Dermis blood vessel endothelial cell (primary cell): ENCODE measurements at places on chromosomes 16 and 17. TPM values are rescaled to one million over a fixed set of nuclear protein-coding genes. Genes with fewer than 3 reads are reported as not detected.

Gene HOXB3
- 9.5 and 11.9 TPM in 2 replicates for total RNA-seq

Gene PLCG2
- 23.2 and 23.5 TPM in 2 replicates for total RNA-seq

Gene VTN
- 0.14 and 0.34 TPM in 2 replicates for total RNA-seq

Gene HNF1B
- 0.05 and 0.34 TPM in 2 replicates for total RNA-seq

Gene CD300A
- not detected in 2 replicates for total RNA-seq

GRCh38 chr17:43587647-43588046, 41.5 kb upstream of the ETV4 start:
- no peak for DNase-seq

GRCh38 chr16:85752511-85753420, 1.9 kb upstream of the C16orf74 start:
- DNase-seq: peak; percentile 50

DNA sequence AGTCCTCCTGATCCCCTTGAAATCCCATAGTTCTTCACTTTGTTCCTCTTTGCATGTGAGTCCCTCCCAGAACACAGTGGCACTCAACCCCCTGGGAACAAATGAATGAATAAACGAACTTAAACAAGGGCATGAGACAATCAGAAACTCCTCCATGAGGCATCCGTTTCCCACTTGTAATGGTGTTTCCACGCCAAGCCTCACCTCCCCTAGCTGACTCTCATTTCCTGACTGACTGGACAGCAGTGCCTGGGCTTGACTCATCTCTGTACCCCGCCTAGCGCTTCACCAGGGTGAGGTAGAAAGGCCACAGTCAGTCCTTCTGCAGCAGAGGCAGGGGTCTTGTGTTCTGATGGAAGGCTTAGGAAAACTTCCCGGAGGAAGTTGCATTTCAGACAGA, 14.2 kb downstream of the KIF1C start:
- DNase-seq: peak; percentile 80

GRCh38 chr16:9366048-9366969, 274.9 kb downstream of the HAPSTR1 start:
- no peak for DNase-seq

DNA sequence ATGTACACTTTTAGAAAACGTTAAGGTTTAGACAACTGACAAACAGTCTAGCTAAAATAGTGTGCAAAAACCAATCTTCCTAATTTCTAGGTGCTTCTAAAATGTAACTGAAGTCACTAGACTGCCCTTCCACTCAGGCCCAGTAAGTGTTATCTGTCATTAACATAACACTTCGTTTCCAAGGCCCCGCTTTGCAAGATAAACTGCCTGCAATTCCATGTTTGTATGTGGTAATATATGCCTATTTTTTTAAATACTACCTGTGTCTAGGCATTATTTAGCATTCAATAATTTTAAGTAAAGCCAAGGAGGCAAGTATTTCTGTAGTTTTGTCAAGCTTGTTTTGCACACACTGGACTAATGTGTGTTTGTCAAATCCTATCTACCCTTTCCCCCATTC, 3.2 kb downstream of the USP32 start:
- DNase-seq: no peak

DNA sequence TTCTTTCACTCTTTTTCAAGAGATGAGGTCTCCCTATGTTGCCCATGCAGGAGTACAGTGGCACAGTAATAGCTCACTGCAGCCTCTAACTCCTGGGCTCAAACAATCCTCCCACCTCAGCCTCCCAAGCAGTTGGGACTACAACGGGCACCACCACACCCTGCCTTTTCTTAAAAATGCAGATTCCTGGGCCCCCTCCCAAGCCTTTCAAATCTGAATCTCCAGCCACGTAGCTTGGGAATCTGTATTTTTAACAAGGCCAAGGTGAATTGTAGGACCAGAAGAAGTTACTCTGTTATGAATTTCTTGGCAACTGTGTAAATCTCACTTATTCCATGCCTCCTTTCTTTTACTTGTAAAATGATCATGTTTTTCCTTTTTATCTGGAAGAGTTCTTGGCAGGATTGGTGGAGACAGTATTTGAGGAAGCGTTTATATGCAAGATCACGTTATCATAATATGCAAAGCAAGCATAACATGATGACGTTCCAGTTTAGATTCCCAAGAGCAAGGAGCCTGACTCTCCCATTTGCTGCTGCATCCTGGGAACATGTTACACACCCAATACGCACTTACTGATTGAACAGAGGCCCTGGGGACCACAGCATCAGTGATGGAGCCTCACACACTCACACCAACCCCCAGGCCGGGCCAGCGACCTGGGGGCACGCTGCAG, 44.5 kb downstream of the LITAF start:
- DNase-seq: no peak

- no peak for DNase-seq
These were observed 207.5 kb downstream of the CDH13 start for GRCh38 chr16:82834151-82834815.

DNA sequence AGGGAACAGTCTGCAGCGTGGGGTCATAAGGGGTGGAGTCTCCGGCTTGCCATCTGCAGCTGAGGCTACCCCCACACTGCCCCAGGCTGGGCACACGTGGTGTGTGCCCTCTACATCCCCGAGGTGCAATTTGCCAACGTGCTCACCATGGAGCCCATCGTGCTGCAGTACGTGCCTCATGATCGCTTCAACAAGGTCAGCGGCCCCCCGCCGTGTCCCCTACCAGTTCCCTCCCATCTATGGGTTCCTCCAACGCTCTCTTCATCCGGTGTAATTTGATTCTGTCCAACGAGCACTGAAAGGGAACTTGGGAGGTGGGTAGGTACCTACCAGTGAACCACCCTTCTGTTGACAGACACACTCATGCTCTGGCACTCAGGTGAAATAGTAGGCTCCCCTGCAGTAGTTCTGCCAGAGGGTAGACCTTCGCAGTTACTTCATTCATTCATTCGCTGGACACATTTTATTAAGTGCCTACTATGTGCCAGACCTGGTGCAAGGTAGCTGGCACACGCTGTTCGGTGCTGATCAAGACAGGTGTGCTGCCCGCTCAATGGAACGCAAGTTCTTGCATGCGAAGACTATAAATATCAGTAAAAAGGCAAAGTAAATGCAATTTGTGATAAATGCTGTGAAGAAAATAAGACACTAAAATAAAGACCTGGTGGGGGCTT, 2.7 kb downstream of the MLLT6 start:
- DNase-seq: no peak

GRCh38 chr17:2828397-2829038, 32.3 kb downstream of the RAP1GAP2 start:
- DNase-seq: peak; percentile 74

DNA sequence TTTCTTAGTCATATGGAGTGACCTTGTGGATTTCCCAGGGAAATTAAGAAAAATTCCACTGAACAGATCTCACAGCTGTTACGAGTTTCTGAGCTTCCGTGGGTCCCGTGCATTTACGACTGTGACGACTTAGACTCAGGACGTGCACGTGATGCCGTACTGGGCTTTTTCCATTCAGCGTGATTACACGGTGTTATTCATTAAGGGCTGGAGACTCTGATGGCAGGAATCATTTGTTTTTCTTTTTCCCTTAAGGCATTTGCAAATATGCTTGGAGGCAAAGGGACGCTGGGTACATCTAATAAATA, 57.2 kb downstream of the TBC1D16 start:
- DNase-seq: peak; percentile 69

GRCh38 chr16:71254832-71255525, 24.5 kb upstream of the HYDIN start:
- DNase-seq: no peak

GRCh38 chr16:82728901-82729300, 102.1 kb downstream of the CDH13 start:
- DNase-seq: no peak

GRCh38 chr16:86033016-86033474, 134.1 kb downstream of the IRF8 start:
- no peak for DNase-seq

DNA sequence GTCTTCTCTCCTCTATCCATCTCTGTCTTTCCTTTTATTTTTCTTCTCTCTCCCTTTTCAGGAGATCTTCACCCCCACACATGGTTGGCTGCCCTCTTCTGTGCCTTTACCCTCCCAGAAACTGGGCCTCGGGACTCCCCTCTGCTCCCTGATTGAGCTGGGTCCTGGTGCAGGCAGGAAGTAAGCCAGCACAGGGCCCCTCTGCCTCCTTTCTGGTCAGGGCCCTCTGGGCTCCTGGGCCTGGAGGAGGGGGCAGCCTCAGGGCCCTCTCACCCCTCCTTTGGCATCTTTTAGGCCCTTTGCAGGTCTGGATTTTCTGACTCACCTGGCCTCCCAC, 21.1 kb upstream of the TAC4 start:
- DNase-seq: no peak

DNA sequence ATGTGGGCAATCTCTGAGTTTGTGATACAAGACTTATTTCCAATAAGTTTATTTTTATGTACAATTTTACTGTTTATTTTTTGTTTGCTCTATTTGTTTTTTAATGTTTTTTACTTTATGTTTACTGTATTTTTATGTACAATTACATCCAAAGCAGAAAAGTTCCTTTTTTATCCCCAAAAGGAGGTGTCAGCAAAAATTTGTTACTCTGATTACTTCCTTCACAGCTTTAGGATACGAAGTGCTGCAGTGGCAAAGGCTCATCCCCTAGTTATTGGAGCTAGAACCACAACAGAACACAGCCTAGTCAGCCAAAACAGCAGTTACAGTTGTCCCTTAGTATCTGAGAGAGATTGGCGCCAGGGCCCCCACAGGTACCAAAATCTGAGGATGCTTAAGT, 35.7 kb downstream of the IST1 start:
- DNase-seq: no peak
